ENCODE measurements at places on chromosomes 2 and 18.

DNA sequence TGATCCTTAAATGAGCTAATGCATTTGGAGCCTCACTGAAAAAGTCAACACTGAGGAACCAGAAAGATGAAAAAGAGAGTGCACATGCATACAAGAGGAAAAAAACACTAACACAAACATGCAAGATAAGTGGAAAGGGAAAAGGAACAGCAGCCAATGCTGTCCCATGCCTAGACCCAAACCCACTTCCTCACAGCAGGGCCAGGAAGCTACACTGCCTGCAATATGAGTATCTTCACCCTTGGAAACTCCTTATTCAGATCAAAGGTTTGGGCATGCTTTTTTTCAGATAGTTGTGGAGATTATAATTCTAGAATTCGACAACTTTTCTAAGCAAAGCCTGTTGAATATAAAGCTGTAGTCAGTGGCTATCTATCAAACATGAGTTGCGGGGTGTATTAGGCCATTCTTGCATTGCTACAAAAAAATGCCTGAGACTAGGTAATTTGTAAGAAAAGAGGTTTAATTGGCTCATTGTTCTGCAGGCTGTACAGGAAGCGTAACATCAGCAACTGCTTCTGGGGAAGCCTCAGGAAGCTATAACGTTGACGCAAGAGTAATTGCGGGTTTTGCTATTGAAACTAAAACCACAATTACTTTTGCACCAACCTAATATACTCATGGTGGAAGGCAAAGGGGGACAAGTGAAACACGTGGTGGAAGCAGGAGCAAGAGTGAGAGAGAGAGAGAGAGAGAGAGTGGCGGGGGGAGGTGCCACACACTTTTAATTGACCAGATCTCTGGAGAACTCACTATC, 138.2 kb downstream of the MBD2 start:
- no peak for DNase-seq

- DNase-seq, result no peak
Observed at GRCh38 chr18:44635546-44635945, 45.1 kb upstream of the SETBP1 start.

DNA sequence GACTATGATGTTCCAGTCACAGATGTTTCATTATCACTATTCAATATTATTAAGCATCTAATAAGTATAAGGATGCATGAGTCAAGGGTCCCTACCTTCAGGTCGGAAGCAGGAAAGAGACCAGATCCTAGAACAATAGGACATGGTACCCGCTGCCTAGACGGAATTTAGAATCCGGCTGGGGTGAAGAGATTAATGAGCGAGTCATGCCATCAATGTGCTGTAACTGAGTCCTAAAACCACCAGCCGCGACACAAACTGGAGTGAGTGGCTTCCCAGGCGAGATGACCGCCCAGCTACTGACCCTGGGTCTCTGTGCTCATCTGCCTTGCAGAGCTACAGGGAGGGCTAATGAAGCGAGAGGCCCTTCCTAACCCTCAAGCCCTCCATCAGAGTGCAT, 73.6 kb downstream of the DNMT3A start:
- DNase-seq, result no peak

GRCh38 chr2:109645412-109646184, 31.4 kb downstream of the SOWAHC start:
- DNase-seq, result no peak

DNA sequence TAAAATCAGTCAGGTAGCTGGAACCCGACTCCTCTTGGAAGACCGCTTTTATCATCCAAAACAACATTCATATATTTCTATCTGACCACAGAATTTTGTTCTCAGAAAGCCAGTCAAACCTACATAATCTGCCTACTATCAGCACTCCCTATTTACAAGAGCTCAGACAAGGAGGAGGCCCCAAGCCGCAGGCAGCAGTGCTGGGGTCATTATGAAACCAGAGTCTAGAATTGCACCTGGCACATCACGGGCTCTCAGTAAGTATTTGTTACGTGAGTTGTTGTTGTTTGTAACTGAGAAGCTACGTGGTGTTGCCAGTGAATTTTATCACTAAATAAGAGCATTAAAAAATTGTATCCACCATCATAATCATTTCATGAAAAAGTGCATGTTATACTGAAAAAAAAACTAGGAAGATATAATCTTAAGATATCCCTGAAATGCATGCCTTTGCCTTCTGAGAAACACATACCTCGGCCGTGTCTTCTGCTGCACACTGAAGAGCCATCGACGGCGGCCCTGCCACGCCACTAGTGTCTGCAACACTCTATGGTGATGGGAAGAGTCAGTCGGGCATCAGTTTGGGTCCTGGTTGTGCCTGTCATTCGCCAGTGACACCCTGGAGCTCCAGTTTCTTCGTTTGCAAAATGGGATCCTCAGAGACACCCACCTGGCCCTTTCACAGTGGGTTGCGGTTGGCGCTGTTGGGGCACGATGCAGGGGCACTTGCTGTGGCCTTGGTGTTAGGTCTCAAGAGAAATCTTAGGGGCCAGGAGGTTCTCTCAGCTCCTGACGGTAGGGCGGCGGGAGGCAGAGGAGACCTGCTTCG, 505.9 kb downstream of the EIPR1 start:
- DNase-seq, result no peak

- no peak for DNase-seq
Observed at GRCh38 chr2:46503686-46504085, 24.3 kb downstream of the TMEM247 start.
